LoVo (cell line): ENCODE measurements at places on chromosomes 6 and 20.

GRCh38 chr6:43910638-43911353 is 140.8 kb downstream of the VEGFA start:
- peak; percentile 57 for DNase-seq

GRCh38 chr20:40843251-40843650 is 154.2 kb upstream of the MAFB start:
- no peak for DNase-seq

- no peak for DNase-seq
These were observed 214.4 kb upstream of the PRND start for GRCh38 chr20:4507288-4507719.

DNA sequence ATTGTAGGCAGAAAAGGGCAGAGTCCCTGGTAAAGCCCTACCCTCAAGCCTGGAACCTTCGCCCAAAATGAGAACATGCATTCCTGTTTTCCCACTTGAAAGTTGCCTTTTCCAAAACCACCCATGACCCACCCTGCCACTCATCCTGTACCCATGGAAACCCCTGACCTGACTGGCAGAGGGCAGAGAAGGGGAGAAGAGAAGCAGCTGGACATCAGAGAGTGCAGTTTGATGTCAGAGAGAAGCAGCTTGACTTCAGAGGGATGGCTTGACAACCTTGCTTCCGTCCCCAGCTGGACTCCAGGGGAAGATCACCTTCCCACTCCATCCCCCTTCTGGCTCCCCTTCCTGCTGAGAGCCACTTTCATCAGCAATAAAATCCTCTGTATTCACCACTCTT is 123.6 kb upstream of the SHLD1 start:
- no peak for DNase-seq

GRCh38 chr6:85867595-85867994 is 224.9 kb upstream of the SYNCRIP start:
- no peak for DNase-seq
